Stimulated activated CD4-positive, alpha-beta T cell treated with anti-CD3 and anti-CD28 coated beads, Interleukin-12 subunit alpha, Interleukin-12 subunit beta, amount 100 ng/mL, for 24 hours (primary cell): ENCODE measurements at places on chromosomes 12 and 14.

DNA sequence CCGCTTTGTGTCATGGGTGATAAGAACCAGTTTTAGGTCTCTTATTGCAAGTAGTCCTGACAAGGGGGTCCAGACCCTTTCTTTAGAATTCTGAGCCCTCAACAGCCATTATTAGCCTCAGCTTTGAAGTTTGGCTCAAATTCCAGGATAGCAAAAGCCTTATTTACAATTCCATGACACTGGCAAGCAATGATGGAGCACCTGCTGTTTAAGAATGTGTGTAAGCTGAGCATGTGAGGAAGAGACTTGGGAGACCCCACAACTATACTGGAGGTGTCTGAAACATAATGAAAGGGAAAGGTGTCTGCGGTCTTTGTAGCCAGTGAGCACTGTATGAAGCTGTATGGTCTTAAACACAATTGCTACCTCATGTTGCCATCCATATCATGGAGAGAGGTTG is 119.8 kb downstream of the TBX5 start:
- no peak for DNase-seq

GRCh38 chr12:115606040-115606439 is 671.5 kb downstream of the MED13L start:
- no peak for DNase-seq

GRCh38 chr14:85223667-85224066 is 306.3 kb upstream of the FLRT2 start:
- DNase-seq: no peak

DNA sequence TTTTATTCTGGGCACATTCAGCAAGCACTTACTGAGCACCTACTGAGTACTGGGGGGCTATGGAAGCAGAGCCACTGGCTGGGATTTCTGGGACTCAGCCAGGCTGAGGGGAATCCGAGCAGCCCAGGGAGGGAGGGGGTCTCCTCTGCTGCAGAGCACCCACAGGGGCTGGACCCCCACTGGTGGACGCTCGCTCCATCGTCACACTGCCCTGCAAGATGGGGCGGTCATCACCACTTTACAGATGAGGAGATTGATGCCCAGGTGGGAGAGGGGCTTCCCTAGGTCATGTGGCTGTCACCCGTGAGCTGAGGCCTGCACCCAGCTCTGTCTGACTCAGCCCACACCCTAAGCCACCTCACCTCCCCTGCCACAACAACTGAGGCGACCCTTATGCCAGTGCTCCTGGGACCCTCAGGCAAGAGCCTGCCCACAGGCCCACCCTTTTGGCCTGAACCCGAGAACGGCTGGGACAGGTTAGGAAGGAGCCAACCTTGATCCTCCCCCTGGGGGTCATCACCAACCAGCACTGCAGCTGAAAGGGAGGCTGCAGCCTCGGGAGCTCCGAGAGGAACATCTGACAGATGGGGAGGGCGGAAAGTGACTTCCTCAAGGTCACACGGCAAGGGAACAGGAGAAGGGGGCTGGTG is 74.4 kb downstream of the SERPINA3 start:
- no peak for DNase-seq

DNA sequence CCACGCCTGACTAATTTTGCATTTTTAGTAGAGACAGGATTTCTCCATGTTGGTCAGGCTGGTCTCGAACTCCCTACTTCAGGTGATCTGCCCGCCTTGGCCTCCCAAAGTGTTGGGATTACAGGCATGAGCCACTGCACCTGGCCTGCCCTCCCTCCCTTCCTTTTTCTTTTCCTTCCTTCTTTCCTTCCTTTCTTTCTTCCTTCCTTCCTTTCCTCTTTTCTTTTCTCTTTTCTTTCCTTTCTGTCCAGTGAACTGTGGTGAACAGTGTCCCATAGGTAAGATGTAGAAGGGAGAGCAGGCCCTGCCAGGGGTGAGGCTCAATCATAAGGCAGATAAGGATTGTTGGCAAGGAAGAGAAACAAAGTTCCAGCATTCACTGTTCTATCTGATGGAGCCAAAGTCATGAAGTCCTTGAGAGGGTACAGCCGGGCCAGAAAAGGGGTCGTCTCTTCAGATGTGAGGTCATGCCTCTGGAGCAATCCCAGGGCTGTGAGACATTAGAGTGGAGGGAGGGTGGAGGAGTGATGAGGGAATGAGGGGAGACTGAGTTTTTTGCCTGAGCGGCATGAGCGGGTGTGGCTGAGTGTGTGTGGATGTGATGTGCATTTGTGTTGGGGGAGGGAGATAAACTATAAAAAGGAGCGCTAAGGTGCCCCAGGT is 4.2 kb upstream of the MLF2 start:
- DNase-seq: no peak

DNA sequence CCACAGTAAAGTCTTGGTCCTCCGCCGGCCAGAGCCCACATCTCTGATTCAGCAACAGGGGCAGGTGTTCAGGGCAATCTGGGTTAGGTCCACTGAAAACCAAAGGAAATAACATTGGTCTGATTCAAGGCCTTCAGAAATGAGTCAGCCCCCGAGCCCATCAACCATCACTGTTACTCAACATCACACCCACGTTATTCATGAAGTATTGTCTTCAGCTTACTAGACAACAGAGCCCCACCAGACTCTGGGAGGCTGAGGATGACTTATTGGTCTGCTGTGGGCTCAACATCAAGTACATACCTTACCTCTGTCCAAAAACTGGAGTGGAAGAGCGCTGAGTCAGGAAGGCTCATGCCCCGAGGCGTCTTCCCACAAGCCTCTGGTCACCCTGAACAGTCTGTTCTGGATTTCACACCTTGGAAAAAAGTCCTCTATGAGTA is 97.5 kb downstream of the ZFP36L1 start:
- no peak for DNase-seq
